GOT3 (cell line): ENCODE measurements at places on chromosomes 6 and 20.

DNA sequence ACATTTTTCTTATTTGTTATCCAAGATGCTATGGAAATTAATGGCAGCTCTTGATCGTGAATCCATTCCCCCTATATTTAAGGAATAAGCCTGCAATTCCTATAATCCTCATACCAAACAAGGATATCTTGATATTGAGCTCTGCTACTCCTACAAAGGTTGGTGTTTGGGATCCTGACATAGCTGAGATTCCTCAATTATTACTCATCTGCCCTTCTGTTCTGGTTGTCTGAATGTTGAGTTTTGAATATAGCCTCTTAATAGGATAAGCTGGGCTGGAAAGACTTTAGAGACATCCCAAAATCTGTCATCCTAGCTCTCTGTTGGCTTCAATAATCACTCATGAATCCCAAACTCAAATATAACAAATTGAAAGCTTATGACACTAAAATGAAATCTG, 49.9 kb downstream of the CLIC5 start:
- no peak for DNase-seq

- DNase-seq, result no peak
Observed at GRCh38 chr20:6212903-6213302, 90.1 kb upstream of the FERMT1 start.

DNA sequence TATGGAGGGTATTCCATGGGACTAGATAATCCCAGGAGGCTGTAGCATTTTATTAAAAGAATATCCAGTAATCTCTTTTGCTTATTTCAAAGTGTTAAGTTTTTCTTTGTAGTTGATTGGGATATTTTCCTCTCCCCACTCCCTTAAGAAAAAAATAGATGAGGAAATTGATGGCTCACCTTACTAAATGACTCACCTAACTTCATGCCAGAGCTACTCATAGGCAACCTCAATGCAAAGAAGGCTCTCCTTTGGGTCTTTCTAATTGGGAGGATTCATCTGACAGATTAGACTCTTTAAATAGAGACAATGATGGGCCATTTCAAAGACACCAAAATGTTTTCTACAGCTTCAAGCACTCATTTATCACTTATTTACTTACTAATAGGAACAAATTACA, 528.5 kb upstream of the BTBD3 start:
- no peak for DNase-seq

GRCh38 chr6:108502832-108503231, 57.9 kb upstream of the FOXO3 start:
- DNase-seq, result no peak

- no peak for DNase-seq
Observed at GRCh38 chr6:131651782-131652181, 14.7 kb downstream of the ENPP3 start.

GRCh38 chr6:11432091-11432490, 105.5 kb upstream of the TMEM170B start:
- DNase-seq, result no peak

DNA sequence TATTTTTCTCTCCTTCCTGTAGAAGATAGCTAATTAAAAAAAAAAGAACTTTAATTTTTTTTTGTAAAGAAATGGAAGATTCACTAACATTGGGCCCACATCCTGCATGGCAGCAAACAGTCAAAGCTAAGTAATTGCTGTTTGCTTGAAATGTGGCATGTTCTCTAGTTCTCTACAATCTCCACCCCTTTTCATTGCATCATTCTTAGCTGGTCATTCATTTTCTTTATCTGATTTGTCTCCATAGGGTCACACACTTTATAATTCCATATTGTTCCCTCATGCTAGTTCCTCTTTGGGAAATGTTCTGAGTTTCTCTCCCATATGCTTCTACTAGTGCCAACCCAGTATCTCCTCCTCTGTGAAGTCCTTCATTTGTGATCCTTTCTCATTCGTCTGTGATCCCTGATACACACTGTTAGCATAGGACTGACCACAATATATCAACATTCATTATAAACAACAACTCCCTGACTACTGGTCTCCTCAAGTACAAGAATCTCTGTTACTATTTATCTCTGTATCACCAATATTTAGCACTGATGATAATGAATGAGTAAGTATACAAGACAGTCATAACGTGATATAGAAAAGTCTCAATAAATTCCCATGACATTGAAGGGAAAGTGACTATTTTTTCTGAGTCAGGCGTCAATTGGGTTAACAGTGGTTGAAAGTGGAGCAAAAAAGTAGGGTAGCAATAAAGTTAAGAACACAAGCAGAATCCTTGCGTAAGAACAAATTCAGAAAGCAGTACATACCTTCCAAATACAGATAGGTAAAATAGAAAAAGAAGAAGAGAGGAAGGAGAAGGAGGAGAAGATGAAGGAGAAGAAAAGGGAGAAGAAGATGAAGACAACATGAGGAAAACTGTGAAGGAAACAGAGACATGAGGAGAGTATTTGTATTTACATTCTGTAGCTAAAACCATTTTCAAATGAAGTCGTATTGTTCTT, 33.2 kb upstream of the MYB start:
- DNase-seq, result no peak

GRCh38 chr6:84346372-84346771, 118.9 kb upstream of the CEP162 start:
- DNase-seq, result no peak

- DNase-seq, result no peak
Observed at GRCh38 chr6:64012351-64013001, 376.9 kb downstream of the PHF3 start.

- no peak for DNase-seq
Observed at GRCh38 chr6:99905209-99906106, 88.6 kb downstream of the MCHR2 start.

DNA sequence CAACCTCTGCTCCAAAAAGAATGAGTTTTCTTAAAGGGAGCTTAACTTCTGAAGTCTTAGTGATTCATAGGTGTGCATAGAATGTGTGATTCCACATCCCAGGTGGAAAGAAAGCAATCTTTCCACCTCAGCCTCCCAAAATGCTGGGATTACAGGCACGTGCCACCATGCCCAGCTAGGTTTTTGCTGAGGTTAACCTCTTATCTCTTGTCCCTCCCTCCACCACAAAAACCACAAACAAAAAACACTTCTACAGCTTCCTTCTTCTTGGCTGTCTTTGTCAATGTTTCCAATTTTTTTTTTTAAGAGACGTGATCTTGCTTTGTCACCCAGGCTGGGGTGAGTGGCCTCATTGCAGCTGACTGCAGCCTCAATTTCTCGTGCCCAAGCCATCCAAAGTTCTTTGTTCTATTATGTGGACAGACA, 8.1 kb upstream of the CSE1L start:
- no peak for DNase-seq
